Fibroblast of villous mesenchyme (primary cell): ENCODE measurements at places on chromosomes 7 and 10.

- DNase-seq: peak; percentile 37
These were observed 50.5 kb upstream of the COBL start for GRCh38 chr7:51366930-51367613.

- peak; percentile 14 for DNase-seq
These were observed 76.8 kb upstream of the LEP start for GRCh38 chr7:128164061-128164954.

GRCh38 chr7:74466196-74466813 lies 12.6 kb downstream of the GTF2IRD1 start:
- no peak for DNase-seq

GRCh38 chr7:29622335-29623265 lies 59.0 kb downstream of the PRR15 start:
- DNase-seq: peak; percentile 77

DNA sequence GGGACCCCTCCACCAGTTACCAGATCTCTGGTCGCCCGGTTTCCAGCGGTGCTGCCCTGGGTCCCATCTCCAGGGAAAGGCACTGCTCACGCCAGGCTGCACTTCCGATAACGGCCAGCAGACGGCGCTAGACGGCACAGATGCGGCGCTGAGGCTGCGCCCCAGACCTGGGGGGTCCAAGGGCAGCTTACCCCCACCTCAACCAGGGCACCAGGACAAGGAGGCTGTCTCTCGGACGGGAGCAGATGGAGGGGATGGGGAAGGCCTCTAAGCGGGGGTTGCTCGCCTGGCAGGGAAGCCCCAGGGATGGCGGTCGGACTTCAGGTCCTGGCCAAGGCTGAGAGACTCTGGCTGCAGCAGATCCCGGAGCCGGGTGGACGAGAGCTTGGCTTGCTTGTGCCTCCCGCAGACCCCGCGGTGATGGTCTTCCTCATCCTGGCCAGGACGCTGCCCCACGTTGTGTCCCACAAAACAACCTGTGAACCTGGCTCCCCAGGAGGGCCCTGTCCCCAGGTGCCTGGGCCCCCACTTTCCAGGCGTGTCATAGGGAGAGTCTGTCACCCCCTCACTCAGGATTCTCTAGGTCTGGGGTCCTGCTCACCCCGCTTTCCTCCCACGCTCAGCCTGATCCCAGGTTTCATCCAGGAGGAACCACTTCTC lies 23.9 kb upstream of the ZNF716 start:
- DNase-seq: no peak
